ENCODE measurements at places on chromosomes 11 and 22.
A peak's percentile ranks its signal among the peaks of the same experiment; 100 is the strongest.

DNA sequence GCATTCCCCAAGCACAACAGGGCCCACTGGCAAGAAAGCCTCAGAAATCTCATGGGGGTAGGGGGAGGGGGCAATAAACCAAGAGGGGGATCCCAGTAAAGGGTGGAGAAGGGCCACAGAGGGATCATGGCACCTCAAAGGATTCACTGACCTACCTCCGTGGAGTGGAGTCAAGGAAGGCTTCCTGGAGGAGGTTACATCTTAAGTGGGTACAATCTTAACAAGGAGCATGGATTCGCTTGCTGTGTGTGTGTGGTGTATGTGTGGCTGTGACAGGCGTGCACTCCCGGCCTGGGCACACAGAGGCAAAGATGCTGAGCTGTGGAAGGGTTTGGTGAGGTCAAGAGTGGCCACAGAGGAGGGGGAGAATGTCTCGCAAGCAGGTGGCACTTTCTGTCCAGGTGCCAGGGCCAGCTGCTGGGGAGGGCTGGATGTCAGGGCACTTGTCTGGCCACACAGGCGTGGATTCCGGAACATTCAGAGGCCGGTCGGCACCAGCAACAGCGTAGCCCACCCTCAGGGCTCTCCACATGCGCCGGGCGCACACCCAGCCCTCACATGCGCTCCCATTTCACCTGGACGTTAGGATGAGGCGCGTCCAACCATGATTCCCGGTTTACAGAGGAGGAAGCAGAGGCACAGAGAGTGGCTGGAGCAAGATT, 43.3 kb downstream of the WNT7B start:
- DNase-seq = no peak

GRCh38 chr22:35697142-35697541, 20.5 kb upstream of the APOL5 start:
- no peak for DNase-seq

GRCh38 chr22:49568751-49569285, 258.9 kb downstream of the BRD1 start:
- no peak for DNase-seq

DNA sequence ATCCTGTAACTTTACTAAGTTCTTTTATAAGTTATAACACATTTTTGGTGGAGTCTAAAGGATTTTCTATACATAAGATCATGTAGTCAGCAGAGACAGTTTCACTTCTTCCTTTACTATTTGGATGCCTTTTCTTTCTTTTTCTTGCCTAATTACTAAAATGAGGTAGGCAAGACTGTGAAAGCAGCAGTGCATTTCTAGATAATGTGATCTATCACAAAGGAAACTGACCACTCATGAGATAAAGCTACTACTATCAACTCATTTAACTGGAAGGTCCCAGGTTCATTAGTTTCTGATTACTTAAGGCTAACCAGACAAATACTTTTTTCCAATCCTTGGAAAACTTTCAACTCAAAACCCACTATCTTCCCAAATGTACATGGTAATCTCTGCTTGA, 196.2 kb upstream of the E2F8 start:
- no peak for DNase-seq

DNA sequence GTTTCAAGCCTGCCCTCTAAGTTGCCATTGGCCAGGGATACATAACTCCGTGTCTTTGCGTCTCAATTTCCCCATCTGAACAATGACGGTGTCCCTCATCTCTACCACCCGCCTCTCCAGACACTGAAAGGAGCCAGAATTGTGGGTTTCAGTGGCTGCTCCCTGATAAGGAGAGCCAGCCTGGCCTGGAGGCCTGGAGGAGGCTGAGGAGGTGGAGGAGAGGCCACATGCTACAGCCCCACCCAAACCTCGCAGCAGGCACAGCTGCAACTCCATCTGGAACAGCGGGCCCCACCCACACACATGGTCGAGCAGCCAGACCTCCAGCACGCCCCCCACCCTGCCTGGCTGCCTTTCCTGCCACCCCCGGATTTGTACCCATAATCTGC, 34.4 kb upstream of the CD82 start:
- DNase-seq = no peak

DNA sequence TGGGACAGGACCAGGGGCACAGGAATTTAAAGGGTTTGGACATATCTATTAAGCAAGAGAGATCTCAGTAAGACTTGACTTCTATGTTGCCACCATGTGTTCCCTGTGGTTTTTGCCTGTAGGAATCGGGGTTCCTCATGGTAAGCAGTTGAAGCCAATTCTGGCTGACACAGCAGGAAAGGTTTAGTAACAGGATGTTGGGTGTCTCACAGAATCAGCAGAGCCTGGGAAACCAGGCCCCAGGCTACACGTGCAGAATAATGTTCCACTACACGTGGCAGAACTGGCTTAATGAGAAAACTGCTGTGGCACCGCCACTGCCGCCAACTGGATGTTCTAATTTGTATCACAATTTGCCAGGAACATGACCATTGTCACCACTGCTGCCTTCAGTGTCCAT, 264.6 kb upstream of the PLET1 start:
- DNase-seq = no peak

DNA sequence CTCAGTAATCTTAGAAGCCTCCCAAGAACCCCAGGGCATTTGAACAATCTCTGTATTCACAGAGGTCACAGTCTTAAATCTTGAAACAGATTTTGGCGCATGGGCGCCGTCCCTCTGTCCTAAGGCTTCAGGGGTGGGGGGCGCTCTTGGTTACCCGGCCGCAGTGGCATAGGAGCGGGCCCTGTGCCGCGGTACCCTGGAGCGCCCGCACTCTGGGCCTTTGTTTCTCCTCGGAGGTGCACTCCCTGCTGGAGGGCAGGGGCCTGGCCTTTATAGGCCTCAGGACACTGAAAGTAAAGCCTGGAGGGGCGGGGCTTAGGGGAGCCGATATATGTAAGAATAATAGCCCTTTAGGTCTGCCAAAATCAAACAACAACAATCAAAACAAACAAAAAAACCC, 197.3 kb upstream of the FOLH1 start:
- no peak for DNase-seq

DNA sequence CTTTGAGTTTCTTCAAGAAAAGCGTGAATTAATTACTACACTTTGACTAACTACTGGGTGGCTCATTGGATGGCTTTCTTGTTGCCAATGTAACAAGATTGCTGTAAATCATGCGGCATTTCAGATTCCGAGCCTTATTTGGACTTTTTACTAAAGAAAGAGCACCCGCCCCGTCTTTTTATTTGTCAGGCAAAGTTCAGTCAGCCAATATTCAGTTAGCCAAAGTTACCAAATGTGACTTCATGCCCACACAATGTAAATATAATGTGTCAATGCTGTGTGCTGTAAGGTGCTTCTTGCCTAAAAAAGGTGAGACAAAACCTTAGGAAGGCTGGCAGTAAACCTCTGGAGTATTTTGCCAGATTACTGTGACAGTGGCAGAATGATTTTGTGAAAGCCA, 14.8 kb downstream of the FLI1 start:
- DNase-seq = no peak

- no peak for DNase-seq
Observed at GRCh38 chr11:27241311-27242122, 121.5 kb downstream of the CCDC34 start.

DNA sequence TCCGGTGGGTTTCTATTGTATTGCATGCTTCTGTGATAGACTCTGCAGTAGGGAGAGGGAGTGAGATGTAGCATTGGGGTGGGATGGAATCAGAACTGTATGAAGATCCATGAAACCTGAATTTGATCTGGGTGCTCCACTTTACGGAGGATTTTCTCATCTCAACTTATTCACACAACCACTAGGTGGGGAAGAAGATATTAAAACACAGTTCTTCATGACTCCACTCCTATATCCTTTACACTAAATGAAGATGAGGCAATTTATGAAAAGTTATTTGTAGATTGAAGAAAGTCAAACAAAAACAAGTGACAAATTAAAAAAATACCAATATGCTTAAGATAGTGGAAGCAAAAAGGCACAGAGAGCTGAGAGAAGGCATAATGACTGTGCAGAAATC, 92.6 kb upstream of the PDGFD start:
- DNase-seq = no peak

DNA sequence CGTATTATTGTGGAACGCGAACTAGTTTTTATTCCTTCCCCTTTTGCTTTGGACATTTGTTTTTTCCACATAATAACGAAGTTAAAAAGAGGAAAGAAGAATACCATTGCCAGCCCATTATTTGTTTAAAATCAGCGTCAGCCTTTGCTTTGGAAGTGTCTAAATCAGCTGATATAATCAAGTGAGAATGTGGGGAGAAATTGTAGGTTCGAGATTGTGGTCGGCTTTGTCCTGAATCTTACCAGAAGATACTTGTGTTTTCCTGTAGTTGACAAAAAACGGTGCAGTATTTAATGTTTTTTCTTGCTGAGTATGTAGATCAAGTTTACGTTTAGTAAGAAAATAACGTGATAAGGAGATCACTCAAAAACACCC, 935 bp downstream of the ZNF143 start:
- peak; percentile 12 for DNase-seq

DNA sequence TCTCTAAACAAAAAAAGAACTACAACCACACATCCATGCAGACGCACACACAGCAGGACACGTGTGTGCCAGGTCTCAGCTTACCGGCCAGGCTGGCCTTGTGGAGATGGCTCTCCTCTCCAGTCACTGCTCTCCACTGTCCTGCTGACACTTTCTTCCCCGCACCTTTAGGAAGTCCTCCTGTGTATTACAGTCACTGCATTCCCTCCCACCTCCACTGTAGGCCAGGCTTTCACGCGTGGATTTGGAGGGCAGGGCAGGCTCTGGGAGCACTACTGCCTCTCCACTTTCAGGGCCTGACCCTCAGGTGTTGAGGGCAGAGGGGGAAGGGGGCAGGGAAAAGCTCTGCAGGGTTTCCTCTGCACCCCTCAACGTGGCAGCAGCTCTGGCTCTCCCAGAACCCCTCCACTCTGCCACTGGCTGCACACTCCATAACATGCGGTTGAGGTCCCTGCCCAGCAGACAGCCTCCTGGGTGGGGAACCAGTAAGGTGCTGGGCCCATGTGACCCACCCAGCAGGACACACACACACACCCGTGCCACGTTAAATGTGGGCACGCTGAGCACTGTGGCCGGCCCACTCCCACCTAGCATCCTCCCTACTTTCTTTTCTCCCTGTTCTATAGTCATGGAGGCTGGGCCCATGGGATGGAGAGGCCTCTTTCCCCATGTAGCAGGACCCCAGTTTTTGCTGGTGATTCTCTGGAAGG, 107.0 kb upstream of the PITPNB start:
- DNase-seq = no peak

DNA sequence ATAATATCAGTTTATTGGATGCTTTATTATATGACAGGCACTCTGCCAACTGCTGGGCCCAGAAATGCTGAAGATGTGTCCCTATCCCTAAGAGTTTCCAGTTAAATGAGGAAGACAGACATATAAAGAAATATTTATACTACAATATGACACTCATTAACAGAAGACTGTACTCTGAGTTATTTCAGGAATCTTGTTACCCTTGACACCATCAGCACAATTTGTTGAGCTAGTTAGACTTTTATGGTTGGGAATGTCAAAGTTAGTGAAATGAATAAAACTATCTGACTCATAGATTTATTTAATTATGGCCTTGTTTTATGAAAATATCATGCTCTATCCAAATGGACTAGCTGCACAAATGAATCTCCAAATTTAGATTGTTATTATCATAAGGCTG, 25.6 kb upstream of the MSANTD4 start:
- no peak for DNase-seq

DNA sequence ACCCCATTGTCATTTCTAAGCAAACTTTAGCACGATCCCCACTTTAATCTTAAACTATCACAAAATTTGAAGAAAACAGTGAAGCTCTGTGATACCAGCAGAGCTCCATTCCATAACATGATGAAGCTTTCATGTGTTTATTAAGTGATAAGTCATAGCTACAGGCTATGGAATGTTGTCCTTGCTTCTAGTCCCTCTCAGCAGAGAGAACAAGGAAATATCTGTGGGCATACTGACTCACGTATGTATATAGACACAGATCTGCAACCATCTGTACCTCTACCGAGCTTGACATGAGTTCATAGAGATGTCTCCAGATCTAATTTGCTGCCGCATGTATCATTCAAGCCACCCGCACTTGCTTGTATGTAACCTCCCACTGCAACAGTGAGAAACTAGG, 588.9 kb downstream of the ETS1 start:
- DNase-seq = no peak

DNA sequence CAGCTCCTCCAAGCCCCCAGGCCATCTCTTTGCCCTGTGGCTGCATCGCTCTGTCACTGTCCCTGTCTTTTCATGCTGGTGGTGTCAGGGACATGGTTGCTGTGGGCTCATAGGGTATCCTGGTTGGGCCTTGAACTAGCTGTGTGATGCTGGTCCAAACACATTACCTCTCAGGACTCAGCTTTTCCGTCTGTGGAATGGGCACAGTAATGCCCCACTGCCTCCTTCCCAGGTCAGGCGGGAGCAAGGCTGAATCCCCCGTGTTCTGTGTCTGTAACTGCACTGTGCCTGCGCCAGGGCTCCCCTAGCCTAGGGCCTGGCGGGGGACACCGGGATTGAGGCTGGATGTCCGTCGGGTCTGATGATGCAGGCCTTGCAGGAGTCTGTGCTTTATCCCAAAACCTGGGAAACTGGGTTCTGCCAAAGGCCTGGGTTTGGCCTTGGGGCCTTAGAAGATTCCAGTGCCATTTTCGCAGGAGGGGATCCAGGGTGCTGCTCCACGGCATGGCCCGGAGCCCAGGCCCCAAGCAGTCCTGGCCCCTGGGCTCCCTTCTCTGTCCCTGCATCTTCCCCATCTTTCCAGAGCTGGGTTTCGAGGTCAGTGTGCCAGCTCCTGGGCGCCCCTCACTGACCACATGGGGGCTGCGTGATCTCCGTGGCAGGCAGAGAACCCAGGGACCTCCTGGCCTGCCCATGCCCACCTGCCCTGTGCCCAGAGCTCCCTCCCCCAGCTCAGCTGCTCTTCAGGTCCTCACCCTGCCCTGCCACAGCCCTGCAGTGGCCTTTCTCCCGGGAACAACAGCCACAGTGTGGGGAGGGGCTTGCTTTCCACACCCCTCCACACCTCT, 32.7 kb upstream of the CELSR1 start:
- no peak for DNase-seq

- peak; percentile 67 for DNase-seq
Observed at GRCh38 chr11:58788355-58789023, 56.0 kb downstream of the GLYATL2 start.

DNA sequence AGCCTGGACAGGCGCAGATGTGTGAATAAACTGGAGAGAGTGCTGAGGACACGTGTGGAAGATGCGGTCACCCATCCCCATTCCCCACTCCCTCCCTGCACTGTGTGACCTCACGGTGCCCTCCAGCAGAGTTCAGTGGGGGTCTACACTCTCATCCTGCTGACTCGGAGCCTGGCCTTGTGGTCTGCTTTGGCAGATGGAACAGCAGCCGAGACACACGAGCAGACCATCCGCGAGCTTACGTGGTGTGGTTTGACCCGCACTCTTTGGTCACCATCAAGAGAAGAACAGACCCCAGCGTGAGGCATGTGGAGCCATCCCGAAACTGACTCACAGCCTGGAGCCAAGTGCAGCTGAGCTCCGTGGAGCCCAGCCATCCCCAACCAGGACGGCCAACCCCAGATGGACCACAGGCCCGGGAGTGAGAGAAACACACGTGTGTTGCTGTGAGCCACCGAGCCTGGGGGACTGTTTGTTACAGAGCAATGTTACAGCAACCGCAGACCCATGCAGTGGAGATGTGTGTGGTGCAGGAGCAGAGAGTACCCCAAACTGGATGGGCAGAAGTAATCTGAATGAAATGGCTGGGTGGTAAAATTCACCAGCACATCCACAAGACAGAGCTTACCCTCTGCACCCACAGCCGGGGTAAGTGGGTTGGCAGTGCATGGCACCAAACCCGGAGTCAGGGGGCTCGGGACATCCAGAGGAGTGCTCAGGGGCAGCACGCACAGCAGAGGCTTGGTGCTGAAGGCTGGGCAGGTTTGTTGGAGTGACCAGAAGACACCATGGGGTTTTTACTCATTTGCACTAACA, 90.7 kb downstream of the RTL6 start:
- DNase-seq = no peak
